Iris pigment epithelial cell (primary cell): ENCODE measurements at places on chromosomes 13 and 19.
A peak's percentile ranks its signal among the peaks of the same experiment; 100 is the strongest.

- peak; percentile 72 for DNase-seq
Observed at GRCh38 chr13:106619688-106620555, 52.0 kb upstream of the ARGLU1 start.

GRCh38 chr13:44853641-44854040 is 135.6 kb downstream of the NUFIP1 start:
- peak; percentile 50 for DNase-seq

- DNase-seq = no peak
Observed at GRCh38 chr19:19132912-19133311, 5.4 kb downstream of the TMEM161A start.

GRCh38 chr19:18452386-18452785 is 14.5 kb upstream of the ISYNA1 start:
- DNase-seq = no peak

DNA sequence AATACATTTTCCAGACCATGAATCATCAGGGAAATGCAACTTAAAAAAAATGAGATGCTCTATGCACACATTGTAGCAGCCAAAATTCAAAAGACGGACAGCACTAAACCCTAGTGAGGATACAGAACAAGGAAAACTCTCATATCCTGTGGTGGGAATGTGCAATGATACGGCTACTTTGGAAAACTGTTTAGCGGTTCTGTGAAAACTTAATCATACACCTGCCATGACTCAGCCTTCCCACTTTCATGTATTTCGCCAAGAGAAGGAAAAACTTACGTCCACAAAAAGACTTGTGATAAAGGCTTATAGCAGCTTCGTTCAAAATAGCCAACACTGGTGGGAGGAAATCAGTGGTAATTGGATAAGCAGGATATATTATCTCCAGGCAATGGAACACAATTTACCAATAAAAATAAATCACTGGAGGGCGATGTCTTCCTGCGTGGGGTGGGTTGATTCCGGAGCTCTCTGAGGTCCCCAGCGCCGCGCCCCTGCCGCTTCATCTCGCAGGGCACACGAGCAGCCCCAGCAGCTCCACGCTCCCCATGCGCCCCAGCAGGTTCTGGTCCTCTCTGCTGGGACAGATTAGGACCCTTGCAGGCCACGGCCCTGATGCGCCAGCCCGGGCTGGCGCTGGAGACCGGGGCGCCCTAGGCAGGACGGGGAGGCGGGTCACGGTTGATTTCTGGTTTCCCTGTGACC is 97.2 kb upstream of the ARHGEF7 start:
- no peak for DNase-seq

- peak; percentile 74 for DNase-seq
Observed at GRCh38 chr19:43780706-43781525, at the start of gene KCNN4. Gene KCNN4 (minus strand): TSS chr19:43780973. CDS start chr19:43780861, 112 bp downstream.

GRCh38 chr19:35868823-35869326 is 501 bp downstream of the APLP1 start:
- DNase-seq = no peak

DNA sequence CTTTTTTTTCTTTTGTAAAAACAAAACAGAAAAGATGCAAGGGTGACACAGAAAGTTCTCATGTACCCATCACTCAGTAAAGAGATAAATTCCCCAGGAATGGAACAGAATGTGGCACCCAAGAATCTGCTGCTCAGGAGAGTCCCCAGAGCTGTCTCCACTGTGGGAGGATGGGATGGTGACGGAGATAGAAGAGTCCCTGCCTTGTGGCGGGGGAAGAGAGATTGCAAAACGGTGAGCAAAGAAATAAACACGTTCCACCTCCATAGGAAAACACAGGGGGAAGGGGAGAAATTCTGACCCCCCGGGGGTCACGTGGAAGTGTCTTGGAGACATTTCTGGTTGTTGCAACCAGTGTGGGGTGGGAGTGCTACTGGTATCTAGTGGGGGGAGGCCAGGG is 76.4 kb downstream of the INSR start:
- no peak for DNase-seq

DNA sequence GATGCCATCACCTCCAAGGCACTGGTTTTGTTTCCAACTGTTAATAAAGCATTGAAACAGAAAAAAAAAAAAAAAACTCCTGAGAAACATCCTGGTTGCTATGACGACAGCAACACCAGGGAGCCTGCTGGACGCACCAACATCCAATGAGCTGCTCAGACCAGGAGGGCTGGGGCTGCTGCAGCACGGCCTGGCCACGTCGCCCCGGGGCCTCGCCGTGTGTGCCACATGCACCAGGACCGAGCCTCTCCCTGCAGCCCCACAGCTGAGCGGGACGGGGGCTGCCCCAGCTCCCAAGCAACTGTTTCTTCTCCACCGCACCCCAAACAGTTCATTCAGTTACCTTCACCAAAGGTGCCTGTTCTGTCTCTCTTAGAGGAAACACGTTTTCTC is 54.5 kb downstream of the RASA3 start:
- peak; percentile 64 for DNase-seq

- DNase-seq = no peak
Observed at GRCh38 chr19:38569368-38569983, 48.3 kb downstream of the MAP4K1 start.
